ENCODE measurements at places on chromosomes 4 and X. TPM values are rescaled to one million over a fixed set of nuclear protein-coding genes. Genes with fewer than 3 reads are reported as not detected.

DNA sequence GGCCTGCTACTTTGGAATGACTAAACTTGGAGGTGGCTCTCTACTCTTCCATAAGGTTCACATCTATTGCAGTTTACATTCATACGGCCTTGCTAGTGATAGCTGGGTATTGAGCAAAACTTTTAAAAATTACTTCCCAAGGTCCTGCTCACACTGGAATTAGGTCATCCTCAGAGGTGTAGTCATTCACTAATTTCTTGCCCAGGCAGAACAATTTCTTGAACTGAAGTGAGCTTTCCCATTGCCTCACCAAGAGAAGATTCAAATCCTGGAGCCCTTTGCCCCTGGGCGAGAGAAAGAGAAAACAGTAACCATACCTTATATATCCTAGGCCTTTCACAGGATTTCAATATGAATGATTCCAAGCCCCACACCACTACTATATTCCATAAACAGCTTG is 109.2 kb downstream of the GUCY2F start:
- no peak for DNase-seq

GRCh38 chrX:1139185-1139500 is 73.3 kb downstream of the CRLF2 start:
- DNase-seq: no peak

Gene RNF150
- total RNA-seq: 21.0 TPM

Gene AFF1
- total RNA-seq: 37.8 TPM

DNA sequence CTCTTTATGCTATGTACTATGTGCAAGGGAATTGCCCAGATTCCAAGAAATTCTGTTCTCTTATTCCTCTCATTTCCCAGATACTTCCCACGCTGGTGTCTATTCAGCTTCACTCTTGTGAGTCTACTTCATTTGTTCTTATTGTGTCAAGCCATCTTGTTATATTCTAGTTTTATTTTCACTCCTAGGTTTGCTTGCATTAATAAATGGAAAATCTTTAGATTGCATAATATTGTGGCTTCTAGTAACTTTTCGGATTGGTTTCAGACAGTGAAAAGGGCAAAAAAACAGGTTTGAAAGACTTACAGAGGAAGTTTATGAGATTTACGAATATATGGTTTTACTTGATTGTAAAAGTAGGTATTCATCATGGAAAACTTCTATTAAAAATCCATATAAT is 128.4 kb downstream of the BTC start:
- no peak for DNase-seq

Gene EVC2
- 7.2 TPM for total RNA-seq

DNA sequence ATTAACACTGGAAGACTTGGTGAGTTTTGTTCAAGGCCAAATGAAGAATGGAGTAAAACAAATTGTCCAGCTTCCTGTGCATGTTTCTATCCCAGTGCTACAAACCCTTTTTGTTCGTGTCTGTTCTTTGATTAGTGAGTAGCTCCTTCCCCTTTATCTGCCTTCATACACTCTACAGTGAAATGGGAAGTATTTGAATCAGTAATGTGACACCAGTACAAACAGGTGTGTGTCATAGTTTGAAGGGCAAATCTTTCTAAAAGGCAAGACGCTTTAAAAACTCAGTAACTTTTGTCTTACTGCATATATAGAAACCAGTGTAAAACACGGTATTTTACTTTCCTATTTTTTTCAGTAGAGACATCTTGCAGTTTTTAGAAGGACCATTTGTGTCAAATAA is 5.9 kb downstream of the ARHGEF38 start:
- DNase-seq: no peak

DNA sequence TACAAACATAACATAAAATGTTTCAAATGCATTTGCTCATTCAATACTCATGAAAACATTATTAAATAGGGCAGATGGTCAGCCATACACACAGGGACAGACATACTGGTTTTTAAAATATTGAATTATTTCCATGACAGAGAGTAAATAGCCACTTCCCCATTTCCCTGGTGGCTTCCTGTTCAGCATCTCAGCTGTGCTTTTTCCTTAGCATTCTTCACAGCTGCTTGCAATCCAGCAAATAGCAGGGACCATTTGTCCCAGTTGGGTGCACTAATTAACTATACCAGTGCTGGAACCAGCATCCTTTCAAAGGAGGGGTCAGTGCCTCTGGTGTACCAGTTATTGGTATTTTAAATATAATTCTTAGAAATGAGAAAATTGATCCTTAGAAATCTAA is 964.7 kb downstream of the RAB28 start:
- DNase-seq: no peak

DNA sequence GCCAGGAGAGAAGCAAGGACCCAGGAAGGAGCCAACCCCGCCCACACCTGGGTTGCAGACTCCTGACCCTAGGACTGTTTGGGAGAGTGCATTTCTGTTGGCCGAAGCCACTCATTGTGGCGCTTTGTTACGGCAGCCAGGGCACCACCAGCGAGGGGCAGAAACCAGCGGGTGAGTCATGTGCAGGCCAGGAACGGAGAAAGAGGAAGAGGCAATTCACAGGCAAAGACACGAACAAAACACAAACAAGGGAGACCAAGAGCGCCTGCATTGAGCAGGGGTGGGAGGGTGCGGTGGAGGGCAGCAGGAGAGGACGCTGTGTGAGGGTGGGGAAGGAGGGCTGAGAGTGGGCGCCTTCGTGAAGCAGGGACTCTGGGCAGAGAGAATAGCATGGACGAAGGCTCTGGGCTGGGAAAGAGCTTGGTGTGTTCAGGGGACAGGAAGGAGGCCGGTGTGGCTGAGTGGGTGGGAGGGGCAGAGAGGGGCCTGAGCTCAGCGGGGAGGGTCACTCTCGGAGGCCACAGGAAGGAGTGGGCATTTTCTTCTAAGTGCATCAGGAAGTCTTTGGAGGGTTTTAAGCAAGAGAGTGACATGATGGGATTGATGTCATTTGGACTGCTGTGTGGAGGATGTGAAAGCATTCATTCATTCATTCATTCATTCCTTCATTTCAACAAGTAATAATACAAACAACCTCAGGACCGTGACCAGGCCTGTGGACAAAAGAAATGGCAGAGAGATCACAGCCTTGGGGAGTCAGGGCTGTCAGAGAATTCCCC is 12.2 kb upstream of the WFS1 start:
- DNase-seq: no peak

GRCh38 chrX:71105628-71106027 is 912 bp downstream of the CXorf65 start:
- DNase-seq: no peak

DNA sequence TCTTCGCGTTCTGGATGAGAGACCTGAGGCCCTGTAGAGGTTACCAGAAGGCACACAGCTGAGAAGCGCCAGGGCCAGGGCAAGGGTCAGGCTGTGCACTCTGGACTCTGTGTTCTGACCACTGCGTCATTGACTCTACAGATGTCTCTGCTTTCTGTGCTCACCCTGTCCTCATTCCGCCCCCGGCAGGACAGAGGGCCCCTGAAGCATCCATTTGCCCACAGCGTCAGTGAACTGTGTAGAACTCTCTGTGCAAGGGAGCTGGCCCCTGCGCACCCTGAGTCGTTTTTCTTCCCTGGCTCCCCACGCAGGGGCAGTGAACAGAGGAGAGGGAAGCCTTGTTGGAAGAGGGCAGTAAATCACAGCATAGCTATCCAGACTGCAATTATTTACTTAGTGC is 6.1 kb upstream of the WAS start:
- DNase-seq: no peak

GRCh38 chr4:143285696-143286437 is 50.8 kb upstream of the GAB1 start:
- DNase-seq: no peak
